ENCODE measurements at places on chromosomes 6 and 20. TPM values are rescaled to one million over a fixed set of nuclear protein-coding genes. Genes with fewer than 3 reads are reported as not detected.

DNA sequence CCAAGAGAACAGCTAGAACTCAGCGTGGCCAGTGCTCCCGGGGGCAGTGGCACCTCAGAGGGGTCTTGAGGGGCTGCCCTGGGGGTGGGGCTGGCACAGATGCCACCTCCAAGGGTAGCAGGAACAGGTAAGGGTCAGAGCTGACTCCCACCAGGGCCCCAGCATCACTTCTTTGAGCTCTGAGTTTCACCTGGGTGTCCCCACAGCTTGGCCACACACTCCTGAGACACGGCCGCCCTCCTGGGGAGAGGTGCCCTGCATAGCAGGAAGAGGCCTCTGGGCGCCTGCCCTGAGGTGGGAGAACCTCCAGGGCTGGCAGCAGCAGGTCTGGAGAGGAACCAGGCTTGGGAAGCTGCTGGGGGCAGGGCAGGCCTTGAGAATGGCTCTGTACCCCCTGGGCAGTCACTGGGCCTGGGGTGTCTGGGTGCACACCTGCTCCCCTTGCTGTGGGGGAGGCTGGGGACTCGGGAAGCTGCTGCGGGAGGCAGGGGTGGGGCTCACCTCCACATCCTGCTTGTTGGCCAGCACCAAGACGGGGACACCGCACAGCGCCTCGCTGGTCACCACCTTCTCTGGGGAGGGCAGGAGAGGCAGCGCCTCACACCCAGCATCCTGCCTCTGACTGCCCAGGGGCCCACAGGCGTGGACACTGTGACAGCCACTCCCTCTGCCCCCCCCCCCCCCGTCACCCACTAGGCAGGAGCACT lies 5.0 kb downstream of the TNFRSF6B start:
- no peak for DNase-seq

GRCh38 chr6:19479551-19479950 lies 357.6 kb upstream of the ID4 start:
- no peak for DNase-seq

DNA sequence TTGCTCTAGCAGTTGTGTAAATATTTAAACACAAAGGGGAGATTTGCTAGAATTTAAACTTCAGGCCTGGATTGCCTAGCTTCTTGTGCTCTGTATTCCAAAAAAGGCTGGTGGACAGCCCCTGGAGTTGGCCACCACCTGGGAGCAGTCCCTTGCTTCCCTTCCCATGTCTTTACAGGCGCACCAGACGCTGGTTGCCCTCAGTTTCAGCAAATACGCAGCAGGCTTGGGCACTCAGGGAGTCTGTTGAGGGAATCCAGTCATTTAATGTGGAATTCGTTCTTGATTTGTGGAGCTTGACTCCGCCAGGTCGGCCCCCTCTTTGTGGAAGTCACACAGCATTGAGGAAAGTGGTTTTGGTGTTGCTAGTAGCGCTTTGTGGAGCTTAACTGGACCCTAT lies 156.8 kb downstream of the DTNBP1 start:
- DNase-seq, result peak; percentile 39

GRCh38 chr20:56796345-56796744 lies 167.2 kb downstream of the TFAP2C start:
- no peak for DNase-seq

DNA sequence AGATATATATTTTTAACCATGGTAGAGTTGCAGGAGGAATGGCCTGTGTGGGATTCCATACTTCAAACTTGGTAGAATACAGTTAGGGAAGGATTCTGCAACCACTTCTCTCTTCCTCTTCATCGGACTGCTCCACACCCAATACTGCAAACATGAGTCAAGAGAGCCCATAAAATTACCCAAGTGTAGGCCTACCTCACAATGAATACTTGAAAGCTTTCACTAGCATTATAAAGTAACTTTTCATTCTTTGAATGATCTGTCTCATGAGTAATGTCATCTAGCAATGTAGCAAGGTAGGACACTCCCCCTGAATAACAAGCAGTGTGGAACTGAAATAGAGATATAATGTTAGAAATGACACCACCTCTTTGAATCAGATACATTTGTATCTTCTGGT lies 79.4 kb downstream of the FOXC1 start:
- DNase-seq, result no peak

DNA sequence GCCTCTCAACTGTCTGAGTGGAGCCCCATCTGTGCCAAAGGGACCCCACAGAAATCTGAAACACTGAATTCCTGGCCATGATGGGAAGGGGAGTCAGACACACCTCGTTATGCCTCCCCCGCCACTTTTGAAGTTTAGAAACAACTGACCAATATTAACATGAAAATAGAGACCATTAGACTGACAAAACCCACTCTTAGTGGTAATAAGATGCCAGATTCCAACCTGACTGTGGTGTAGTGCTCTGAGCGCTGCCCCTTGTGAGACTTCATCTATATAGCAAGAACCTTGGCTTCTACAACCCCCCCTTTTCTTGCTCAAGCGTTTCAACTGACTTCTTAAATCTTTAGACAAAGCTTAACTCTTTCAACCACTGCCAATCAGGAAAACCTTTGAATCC lies 46.1 kb upstream of the UNC93A start:
- no peak for DNase-seq

GRCh38 chr6:110329348-110329713 lies 28.8 kb downstream of the METTL24 start:
- no peak for DNase-seq

DNA sequence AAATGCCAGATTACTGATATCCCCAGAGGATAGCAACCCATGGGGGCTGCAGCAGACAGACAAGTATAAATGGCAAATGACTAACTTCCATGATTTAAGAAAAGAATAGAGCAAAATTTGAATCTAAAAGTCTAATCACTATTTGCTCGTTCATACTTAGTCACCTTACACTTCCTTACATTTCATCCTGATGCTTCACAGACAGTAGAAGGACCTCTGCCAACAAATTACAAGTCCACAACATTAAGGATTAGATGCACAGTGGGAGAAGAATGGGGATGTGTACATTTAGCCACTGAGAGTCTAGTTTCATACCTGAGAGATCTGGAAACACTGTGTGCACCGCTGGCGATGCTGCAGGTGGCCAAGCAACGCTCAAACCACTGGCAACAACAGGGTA lies 72.4 kb downstream of the FYN start:
- no peak for DNase-seq

- no peak for DNase-seq
Measured at GRCh38 chr6:117498159-117498558, 15.7 kb downstream of the DCBLD1 start.

DNA sequence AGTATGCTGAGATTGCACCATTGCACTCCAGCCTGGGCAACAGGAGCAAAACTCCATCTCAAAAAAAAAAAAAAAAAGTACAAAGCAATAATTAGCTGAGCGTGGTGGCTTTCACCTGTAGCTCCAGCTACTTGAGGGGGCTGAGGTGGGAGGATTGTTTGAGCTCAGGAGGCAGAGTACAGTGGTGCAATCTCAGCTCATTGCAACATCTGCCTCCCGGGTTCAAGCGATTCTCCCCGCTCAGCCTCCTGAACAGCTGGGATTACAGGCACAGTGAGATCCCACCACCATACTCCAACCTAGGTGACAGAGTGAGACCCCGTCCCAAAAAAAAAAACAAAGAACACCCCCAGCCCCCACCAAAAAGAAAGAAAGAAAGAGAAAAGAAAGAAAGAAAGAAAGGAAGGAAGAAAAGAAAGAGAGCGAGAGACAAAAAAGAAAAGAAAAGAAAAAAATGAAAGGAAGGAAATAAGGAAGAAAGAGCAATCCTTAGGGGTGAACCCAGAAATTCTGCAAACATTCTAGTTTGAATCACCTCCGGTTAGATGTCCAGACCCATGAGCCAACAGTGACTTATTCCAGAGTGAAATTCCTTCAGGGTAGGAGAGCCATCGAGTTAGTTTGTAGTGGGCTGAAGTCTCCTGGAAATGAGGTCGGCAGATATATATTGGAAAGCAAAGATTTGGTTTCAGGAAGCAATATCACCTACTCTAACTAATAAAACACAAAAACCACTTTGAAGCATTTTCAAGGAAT lies 3.2 kb upstream of the RIPOR3 start:
- DNase-seq, result no peak

DNA sequence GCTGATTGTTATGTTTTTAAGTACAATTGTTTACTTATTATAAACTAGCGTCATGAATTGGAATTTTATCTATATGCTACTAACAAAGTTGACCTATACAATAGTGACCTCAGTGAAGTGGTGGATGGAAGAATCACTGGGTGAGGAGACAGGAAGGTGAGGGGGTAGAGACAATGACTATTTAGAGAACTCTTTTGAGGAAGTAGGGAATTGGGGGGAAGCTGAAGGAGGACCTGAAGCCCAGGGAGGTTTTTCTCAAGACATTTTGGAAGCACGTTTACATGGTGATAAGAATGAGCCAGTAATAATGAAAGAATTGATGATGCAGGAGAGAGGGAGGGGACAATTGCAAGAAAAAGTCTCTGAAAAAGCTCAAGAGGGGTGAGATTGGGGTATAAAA lies 96.4 kb downstream of the RPS12 start:
- no peak for DNase-seq

- peak; percentile 57 for DNase-seq
Measured at GRCh38 chr6:79947191-79948186, at the start of gene ELOVL4. TSS of gene ELOVL4 (minus strand) at chr6:79947553. CDS start at chr6:79947279, 274 bp downstream.

GRCh38 chr20:39468703-39469102 lies 506.6 kb downstream of the DHX35 start:
- DNase-seq, result no peak

- no peak for DNase-seq
Measured at GRCh38 chr6:117711369-117711768, 36.1 kb downstream of the NUS1 start.

- DNase-seq, result no peak
Measured at GRCh38 chr6:82035526-82035925, 212.0 kb downstream of the IBTK start.

DNA sequence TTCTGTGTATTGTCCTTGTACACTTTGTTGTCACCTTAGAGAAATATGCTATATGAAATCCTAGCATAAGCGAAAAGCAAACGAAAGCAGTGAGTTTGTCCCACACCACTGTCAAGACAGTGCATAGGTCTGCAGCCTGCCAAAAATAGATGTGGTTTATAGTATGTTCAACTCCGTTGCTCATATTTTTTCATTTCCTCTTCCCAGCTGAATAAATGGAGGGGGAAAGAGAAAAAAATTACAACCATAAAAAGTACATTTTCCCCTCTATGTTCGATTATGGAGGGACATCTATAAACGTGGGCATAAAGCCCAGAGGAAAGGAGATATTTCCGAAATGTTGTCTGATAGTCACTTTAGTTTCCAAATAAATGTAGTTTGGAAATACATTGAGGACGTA lies 25.8 kb downstream of the PRL start:
- no peak for DNase-seq

- no peak for DNase-seq
Measured at GRCh38 chr6:33826537-33826936, 22.7 kb upstream of the MLN start.

DNA sequence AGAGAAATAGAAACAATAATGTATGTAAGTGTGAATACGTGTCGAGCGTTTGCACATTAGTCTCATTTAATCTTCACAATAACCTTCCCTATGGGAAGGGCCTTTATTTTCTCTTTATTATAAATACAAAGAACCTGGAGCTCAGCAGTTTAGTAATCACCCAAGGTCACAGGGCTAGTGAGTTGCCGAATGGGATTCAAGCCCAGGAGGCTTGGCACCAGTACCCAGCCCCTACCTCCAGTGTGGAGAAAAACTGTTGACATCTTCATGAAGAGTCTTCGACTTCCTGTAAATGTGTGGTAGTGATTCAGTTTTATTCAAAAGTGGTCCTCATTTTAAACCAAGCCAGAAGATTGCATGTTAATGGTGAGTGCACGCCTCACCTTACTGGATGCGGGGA lies 162.8 kb downstream of the SCML4 start:
- DNase-seq, result no peak

DNA sequence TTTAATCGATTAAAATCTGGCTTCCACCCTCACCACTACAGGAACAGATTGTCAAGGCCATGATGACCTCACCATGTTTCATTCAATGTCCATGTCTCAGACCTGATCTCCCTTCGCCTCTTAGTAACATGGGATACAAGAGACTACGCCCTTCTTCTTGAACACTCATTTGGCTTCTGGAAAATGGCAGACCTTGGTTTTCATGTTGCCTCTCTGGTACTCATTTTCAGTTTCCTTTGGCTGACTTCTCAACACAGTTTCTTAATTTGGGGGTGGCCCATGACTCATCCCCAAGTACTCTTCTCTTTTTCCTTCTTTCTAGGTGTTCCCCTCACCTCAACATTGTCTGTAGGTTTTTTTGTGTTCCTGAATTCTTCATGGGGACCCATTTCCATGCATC lies 22.7 kb downstream of the TMX4 start:
- no peak for DNase-seq

DNA sequence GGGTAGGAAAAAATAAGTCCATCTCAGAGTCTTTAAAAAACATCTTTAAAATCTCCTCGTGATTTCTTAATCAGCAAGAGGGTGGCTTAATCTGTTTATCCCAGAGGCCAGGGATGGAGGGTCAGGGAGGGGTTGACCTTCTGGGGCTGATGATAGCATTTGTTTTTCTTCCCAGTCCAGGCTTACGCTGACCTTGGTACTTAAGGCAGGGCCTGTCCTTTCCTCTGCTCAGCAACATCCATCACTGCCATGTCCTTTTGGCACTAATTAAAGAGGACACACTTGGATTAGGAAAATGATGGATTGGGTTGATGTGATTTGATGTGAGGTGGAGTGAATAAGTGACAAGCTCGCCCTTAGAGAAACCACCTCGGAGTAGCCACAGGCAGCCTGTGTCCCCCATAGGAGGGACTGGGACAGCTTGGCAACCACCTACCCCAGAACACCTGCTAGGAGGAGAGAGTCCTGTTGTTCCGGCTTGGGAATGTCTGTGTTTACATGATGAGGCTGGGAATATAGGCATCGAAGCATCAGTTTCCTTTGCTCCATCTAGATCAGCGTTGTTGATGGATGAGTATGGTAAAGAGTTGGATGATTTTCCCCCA lies 44.2 kb downstream of the PHACTR3 start:
- no peak for DNase-seq

GRCh38 chr20:38209736-38210405 lies 44.8 kb upstream of the TGM2 start:
- DNase-seq, result peak; percentile 50

DNA sequence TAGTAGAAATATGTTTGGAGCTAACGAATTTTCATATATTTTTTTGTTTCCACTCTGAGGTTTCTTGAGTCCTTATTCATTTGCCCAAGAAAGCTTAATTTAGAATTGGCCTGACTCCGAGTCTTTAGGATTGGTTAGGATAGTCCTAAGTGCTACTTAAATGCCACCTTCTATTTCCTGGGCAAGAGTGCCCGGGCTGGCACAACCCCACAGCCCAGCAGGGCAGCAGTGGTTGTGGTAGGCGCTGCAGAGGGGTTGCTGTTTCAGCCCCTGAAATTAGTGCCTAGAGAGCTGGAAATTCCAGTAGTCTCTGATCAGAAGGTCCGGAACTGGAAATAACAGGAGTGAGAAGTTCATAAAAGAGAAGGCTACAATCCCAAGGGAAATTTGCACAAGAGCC lies 139.4 kb upstream of the TENT5A start:
- no peak for DNase-seq

GRCh38 chr20:16197696-16198095 lies 375.6 kb downstream of the KIF16B start:
- no peak for DNase-seq

FOXP4 gene
- 3.7 TPM for total RNA-seq

TASP1 gene
- total RNA-seq, result 4.9 TPM

CDH4 gene
- 0.09 TPM for total RNA-seq

ADGRF1 gene
- not detected for total RNA-seq

HSPA12B gene
- total RNA-seq, result not detected

CYP24A1 gene
- not detected for total RNA-seq

CASP8AP2 gene
- 37.5 TPM for total RNA-seq

TPBG gene
- 0.10 TPM for total RNA-seq

SIRPG gene
- 67.8 TPM for total RNA-seq

SLC22A1 gene
- total RNA-seq, result not detected

SLC22A2 gene
- not detected for total RNA-seq

WFDC11 gene
- total RNA-seq, result not detected
